EL (cell line): ENCODE measurements at places on chromosomes 5 and 9.
A peak's percentile ranks its signal among the peaks of the same experiment; 100 is the strongest.

DNA sequence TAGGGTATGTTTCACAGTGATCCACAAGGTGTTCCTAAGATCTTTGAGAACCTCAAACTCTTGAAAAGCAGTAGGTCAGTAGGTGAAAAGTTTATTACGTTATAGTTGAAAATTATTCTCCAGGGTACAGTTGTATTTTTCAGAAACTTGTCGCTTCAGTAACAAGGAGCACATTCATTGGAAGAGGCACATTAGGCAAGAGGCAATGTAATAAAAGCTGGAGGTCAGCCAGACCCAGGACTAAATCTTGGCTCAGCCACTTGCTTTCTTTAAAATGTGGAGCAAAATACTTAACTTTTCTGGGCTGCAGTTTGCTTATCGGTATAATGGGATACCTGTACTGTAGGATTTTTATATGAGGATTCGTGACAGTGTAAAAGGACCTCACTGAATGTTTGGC, 45.6 kb downstream of the TLE4 start:
- no peak for DNase-seq

GRCh38 chr9:112308588-112308987, 24.8 kb downstream of the PTBP3 start:
- no peak for DNase-seq

DNA sequence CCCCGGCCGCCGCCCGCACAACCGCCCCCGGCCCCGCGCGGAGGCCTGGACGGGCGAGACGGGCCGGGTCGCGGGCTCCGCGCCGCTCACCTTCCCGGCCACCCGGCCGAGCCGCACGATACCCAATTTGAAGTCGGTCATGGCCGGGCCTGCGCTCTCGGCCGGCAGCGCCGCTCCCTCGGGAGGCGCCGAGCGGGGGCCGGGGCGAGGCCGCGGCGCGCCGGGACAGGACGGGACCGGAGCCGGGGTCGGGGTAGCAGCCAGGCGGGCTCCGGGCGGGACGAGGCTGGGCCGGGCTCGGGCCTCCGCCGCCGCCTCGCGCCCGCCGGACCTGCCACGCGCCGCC, 216 bp downstream of the ZMYND19 start:
- DNase-seq: no peak

DNA sequence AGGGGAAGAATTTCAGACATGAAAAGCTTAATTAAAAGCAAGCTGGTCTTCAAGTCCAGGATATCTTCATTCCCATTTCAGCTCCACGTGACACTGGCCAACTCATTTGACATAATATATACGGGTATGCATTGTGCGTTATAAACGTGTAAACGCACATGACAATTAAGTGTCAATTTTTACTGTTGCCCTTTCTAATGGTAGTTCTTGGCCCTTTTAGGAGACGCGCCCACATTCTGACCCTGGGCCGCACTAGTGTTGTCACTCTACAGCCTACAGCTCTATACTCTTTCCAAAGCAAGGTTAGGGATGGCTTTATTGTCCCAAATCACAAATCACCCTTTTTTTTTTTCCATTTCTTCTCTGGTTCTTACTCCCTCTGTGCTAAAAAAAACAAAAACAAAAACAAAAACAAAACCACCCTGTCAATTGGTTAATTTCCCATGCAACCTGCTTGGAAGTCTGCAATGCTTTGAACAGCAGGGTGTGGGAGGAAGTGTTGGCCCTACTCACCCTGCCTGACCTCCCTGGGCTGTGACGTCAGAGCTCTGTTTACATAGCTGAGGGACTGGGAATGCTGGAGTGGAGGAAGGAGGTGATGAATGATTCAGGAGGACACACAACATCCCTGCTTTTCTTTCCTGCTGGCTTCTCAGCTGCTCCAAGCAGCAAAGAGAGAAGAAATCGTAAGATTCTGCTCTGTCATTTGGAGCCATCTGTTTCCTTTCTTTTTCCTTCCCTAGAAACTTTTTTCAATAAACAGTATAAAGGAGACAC, 19.3 kb downstream of the RFK start:
- peak; percentile 91 for DNase-seq

GRCh38 chr9:73011956-73012355, 59.1 kb upstream of the ALDH1A1 start:
- no peak for DNase-seq

DNA sequence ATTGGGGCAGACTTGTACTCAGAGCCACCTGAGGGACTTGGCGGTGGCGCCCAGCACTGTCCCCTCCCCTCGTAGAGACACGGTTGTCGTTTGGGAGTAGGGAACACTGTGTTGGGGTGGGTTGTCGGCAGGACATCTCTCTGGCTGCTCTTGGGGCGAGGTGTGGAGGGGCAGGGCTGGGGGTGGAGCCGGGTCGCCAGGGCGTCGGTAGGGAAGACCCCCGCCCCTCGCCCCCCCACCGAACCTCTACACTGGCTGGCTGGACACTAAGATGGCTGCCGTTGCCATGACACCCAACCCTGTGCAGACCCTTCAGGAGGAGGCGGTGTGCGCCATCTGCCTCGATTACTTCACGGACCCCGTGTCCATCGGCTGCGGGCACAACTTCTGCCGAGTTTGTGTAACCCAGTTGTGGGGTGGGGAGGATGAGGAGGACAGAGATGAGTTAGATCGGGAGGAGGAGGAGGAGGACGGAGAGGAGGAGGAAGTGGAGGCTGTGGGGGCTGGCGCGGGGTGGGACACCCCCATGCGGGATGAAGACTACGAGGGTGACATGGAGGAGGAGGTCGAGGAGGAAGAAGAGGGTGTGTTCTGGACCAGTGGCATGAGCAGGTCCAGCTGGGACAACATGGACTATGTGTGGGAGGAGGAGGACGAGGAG, 778 bp downstream of the TRIM41 start:
- DNase-seq: peak; percentile 48

- no peak for DNase-seq
Observed at GRCh38 chr5:6711409-6712141, 1.7 kb upstream of the TENT4A start.

- peak; percentile 2 for DNase-seq
Observed at GRCh38 chr5:42570966-42571960, 148.0 kb downstream of the GHR start.

GRCh38 chr5:171706736-171707441, 78.7 kb upstream of the SMIM23 start:
- no peak for DNase-seq

GRCh38 chr5:122532035-122532434, 220.0 kb downstream of the SNCAIP start:
- no peak for DNase-seq

DNA sequence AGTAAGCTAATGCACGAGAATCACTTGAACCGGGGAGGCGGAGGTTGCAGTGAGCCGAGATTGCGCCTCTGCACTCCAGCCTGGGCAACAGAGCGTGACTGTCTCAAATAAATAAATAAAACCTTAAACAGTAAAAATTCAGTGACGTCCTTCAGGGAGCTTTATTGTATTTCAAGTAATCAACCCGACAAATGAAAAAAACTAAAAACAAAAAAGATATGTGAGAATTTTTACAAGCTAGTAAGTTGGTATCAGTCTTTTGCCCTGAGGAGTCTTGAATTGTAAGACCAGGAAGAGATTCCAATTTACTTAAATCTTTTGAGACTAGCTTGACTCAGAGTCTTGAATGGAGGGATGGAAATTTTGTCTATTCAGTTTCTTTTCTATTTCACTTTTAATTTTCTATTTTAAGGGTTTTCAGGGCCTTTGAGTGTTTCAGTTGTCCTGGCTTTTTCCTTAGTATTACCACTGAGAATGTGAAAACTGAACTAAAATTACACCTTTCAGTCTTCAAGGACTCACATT, 126.0 kb upstream of the DHFR start:
- no peak for DNase-seq

DNA sequence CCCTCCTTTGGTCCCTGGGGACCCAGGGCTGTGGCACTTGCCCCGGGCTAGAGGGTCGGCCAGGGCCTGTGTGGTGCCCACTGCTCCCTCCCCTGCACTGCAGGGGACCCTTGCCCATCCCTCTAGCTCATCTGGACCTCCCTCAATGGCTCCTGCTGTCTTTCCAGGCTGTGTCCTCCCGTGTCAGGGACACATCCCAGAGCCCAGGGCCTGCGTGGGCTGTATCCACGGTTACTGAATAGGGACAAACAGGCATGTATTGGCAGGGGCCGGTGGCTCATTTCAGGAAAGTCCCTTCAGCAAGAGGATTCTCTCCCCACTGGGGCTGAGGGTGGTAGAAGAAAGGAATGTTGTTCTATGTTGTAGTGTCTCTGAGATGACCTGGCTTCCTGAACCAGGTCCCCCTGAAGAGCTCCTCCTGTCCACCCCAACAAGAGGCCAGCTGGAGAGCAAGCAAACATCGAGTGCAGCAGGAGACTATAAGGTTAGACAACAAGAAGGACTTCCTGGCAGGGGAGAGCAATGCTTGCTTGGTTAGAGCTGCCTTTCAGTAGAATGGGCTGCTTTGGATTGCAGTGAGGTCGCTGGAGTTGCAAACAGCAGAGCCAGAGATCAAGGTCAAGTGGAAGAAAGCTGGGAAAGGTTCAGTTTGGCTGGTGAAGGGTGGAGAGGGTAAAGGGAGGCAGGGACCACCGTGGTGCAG, 1.0 kb upstream of the CRB2 start:
- DNase-seq: no peak
